ENCODE measurements at places on chromosomes 13 and 19.

DNA sequence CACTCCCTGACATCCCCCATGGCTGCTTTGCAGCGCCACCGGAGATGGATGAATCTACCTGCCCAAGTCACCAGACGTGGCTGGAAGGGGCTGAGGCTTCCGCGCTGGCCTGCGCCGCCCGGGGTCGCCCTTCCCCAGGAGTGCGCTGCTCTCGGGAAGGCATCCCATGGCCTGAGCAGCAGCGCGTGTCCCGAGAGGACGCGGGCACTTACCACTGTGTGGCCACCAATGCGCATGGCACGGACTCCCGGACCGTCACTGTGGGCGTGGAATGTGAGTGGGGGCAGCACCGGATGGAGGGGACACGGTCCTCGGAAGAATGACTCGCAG lies 4.6 kb downstream of the ICAM5 start:
- no peak for DNase-seq

GRCh38 chr13:83618966-83619365 lies 263.3 kb downstream of the SLITRK1 start:
- no peak for DNase-seq

DNA sequence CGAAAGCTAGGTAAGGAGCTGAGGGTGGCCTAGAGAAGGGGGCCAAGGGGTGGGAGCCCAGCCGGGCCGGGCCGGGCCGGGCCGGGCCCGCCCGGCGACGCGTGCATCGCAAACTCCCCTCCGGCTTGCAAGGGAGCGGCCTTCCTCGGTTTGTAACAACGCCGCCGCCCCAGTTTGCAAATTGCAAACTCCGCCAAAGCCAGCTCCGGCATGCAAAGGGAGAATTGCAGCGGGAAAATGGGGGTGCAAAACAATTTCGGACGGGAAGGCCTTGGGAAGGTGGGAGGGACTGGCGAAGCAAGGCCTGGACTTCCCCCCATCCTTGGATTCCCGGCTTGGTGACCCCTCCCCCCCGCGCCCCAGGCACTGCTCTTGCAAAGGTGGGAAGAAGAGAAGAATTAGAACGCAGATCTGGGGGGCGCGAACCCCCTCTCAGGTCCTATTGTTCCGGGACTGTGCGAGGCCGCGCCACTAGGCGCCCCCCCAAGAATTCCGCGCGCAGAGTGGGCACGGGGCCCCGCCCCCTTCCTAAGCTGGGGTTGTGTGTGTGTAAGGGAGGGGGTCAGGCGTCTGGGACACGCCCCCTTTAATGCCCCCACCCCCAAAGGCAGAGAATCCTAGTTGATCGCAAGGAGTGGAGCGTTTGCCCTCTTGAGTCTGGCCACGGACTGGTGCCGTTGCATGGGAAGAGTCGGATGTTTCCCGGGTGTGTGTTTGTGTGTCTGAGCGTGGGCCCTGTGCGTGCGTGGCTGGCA lies 926 bp downstream of the PRR12 start:
- DNase-seq = no peak

DNA sequence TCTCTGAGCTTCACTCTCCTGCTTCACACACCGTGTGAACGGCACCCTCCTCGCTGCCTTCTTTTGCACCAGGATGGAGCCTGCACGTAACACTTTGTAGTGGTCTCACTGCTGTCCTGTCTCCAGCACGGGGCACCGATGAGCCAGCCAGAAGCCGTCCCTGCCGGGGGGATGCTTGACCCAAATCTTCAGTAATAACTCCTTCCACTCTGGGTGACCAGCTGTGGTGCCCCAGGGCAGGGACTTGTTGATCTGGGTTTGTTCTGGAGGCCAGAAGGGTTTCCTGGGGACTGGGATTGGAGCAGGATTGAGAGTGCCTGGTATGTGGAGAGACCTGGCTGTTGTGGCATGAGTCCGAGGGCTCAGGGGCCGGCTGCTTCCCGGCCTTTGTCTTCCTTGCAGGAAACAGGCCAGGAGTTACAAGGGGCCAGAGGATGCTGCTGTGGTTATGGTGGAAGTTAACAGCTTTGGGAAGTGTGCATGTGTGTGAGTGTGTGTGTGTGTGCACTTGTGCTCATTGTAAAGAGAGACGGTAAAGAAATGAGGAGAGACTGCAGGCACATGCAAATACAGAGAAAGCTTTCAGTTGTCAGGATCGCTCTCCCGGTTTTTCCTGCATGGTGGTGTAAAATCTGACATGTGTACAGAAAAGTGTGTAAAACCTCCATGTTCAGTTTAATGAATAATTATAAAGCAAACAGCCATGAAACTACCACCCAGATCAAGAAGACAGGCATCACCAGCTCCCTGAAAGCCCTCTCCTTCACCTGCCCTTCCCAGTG lies 18.9 kb downstream of the PAK4 start:
- DNase-seq = no peak

DNA sequence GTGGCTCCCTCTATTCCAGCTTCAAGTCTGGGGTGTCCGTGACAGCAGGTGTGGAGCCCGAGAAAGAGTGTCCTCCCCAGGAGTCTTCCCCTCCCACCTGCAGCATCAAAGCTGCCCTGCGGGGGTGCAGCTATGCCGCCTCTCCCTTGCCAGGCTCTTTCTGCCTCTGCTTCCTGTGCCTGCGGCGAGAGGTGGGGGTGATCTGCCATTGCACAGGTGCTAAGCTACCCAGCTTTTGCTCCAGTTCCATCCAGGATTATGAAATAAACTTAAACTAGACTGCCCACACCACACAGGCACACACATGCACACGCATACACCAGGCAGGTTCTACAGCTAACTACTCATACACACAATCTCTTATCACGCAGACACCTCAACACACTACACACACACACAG lies 104.7 kb upstream of the CLDN10 start:
- no peak for DNase-seq

DNA sequence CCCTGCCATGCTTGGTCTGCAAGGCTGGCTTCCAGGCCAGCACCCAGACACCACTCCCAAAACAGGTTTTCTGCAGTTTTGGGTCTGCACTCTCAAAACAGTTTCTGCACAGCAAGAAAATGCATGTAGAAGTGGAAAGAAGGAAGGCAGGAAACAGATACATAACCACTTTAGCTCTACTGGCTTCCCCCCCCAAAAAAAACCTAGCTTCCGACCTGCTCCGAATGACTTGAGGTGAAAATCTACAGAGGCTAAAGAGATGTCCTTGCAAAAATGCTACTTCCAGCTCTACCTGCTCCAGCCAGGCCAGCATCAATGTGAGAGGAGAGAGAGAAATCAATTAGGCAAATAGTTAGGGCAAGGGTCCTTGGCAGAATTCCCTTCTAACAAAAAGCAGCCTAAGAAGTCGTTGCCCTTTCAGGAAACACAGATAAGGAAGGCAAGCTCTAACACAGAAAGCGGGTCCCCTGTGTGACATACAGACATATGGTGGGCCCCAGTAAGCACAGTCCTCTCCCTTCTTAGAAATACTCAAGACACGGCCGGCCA lies 3.4 kb downstream of the C19orf12 start:
- DNase-seq = no peak

- no peak for DNase-seq
Observed at GRCh38 chr13:36344886-36345437, 1.2 kb downstream of the SPART start.

Data from stimulated activated CD4-positive, alpha-beta T cell treated with anti-CD3 and anti-CD28 coated beads, Interleukin-1b, Interleukin-23, amount 100 ng/mL, for 1 hour (primary cell).